ENCODE measurements at places on chromosomes 6 and 20.

GRCh38 chr6:150692604-150693003, 92.9 kb downstream of the PLEKHG1 start:
- no peak for DNase-seq

- no peak for DNase-seq
Observed at GRCh38 chr20:10562899-10563298, 110.9 kb downstream of the JAG1 start.

- DNase-seq: no peak
Observed at GRCh38 chr6:22020299-22021003, 276.4 kb downstream of the PRL start.

- no peak for DNase-seq
Observed at GRCh38 chr6:84372290-84372689, 144.8 kb upstream of the CEP162 start.

DNA sequence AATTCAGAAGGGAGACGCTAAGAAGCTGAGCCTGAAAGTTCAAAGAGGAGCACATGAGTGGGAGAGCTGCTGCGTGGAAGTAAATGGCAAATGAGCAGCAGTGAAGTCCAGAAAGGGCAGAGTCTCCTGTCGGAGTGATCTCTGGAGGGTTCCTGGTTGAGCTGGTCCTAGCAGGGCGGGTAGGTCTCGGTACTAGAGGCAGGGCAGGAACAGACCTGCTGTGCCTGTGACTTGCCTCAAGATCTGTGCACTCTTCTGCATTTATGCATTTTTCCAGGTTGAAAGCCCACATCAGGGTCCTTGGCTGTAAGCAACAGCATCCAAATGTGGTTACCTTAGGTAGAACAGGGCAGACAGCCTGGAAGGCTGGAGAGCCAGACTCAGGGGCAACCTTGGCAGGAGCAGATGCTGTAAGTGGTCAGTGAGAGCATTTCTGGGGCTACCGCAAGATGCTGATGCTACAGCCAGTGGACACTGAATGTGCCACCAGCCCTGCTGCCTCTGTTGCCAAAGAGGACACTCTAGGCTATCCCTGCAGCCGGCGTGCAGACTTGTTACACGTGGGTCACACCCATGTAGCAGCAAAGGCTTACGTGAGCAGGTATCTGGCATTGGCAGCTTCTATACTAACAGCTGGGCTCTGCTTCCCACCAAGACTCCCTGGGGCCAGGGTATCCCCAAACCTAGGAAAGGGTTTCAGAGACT, 8.4 kb downstream of the DUSP22 start:
- no peak for DNase-seq

GRCh38 chr20:50491168-50491567, 19.0 kb upstream of the PTPN1 start:
- no peak for DNase-seq

GRCh38 chr20:58086763-58087561, 141.5 kb downstream of the ANKRD60 start:
- no peak for DNase-seq

DNA sequence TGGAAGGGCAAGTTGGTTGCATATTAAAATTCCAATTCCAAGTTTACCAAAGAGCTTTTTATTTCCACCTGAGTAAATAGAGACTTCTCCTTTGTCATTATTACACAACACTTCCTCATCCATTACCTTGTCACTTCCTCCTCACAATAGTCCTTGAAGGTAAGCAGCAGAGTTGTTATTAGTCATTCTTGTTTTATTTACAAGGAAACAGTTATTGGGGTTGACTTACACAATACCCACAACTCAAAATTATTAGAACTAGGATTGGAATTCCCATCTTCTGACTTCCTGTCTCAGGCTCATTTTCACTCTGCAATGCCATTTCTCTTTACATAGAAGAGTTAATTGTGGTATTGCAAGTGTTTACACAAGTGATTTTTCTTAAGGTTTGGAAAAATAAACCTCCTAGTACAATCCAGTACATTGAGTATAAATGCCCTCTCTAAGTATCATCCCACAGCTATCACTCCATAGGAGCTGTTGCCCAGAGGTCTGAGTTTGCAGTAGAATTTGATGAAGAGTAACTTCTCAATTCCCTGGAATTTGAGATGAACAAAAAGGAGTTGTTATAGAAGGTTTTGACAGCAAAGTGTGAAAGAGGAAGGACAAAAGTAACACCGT, 28.9 kb upstream of the MTRF1L start:
- no peak for DNase-seq

- DNase-seq: no peak
Observed at GRCh38 chr20:33846291-33846935, 35.3 kb downstream of the CHMP4B start.

GRCh38 chr6:118187568-118188164, 280.6 kb downstream of the SLC35F1 start:
- no peak for DNase-seq

- DNase-seq: no peak
Observed at GRCh38 chr20:1761116-1761515, 103.5 kb upstream of the SIRPG start.

- no peak for DNase-seq
Observed at GRCh38 chr6:145073811-145074210, 661.5 kb downstream of the EPM2A start.

DNA sequence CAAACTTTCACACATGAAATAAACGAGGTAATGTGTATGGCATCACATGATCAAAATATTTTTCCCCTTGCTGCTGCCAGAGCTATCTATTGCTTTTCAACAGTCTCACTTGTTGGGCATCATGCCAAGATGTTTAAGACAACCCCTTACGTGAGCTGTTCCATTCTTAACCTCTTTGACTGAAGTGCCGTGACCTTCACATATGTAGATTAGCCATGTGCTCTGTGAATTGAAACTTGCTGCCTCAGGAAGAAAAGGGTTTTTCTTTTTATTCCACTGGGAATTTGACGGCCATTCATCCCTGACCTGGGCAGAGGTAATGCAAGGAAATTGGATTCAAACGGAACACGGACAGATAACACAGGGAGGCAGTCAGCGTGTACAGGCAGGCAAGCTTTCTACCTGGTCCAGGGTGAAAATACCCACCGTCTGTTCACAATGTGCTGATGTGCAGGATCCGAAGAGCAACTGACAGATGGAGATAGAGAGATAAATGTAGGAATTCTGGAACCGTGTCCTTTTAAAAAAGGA, 14.2 kb downstream of the ARID1B start:
- no peak for DNase-seq

- DNase-seq: no peak
Observed at GRCh38 chr20:31565699-31566318, 39.3 kb upstream of the ID1 start.
